ENCODE measurements at places on chromosomes 12 and 14. TPM values are rescaled to one million over a fixed set of nuclear protein-coding genes. Genes with fewer than 3 reads are reported as not detected.

DNA sequence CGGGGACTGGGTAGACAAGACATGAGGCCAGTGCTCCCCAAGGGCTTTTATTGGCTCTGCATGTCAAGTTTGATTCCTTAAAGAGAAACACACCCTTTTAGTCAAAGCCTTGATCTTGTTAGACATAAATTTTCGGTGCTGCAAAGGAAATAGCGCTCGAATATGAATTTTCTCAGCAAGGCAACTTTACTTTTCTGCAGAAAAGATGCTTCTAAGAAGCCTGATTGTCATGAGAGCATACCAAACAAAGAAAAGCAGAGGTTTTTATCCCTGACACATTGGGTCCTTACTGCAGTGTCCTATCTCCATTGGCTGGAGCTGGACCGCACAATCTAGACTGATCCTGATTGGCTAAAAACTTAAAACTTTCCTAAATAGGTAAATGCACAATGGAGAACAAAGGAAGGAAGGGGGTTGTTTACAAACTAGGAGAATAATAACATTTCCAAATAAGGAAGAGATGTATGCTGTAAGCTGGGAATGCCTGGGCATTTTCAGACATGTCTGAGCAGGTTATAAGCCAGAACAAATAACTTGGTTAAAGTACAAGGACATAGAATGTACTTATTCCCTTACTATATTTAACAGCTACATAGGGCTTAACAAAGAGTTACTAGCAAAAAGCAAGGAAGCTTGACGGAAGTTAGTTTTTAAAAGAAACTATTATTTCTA, 17.2 kb downstream of the TXNRD1 start:
- no peak for DNase-seq

DNA sequence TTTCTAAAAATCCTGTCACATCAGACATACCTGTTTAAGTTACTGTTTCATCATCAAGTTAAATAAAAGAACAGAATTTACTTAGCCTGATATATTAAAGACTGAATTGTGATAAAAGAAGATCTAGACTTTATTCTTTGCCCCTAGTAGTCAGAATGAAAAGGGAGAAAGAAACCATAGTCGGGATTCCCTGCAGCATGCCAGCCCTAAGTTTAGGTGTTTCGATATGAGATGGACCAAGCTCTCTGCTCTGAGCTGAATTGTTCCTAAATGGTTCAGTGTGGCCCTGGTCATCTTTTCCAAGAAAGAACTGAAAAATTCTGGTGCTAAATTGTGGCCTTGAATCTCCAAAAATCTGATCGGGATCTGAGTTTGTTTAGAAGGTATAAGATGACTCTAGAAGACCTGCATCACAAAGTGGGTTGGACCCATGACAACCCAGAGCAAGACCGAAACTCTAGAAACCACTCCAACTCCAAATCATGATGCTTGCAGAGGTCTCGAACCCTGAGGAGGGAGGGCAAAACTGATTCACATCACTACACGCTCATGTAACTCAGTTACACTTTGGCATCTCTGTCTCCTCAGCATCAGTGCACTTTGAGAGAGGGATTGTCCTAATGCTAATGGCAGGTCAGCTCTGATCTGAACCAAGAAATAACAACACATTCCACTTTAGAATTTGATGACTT, 15.7 kb downstream of the PTGER2 start:
- DNase-seq = no peak

GRCh38 chr14:99148131-99148530, 123.9 kb downstream of the BCL11B start:
- DNase-seq = no peak

GRCh38 chr14:63940387-63940786, 87.6 kb downstream of the SYNE2 start:
- no peak for DNase-seq

GRCh38 chr14:100532906-100533655, 54.1 kb downstream of the BEGAIN start:
- DNase-seq = peak; percentile 58

DNA sequence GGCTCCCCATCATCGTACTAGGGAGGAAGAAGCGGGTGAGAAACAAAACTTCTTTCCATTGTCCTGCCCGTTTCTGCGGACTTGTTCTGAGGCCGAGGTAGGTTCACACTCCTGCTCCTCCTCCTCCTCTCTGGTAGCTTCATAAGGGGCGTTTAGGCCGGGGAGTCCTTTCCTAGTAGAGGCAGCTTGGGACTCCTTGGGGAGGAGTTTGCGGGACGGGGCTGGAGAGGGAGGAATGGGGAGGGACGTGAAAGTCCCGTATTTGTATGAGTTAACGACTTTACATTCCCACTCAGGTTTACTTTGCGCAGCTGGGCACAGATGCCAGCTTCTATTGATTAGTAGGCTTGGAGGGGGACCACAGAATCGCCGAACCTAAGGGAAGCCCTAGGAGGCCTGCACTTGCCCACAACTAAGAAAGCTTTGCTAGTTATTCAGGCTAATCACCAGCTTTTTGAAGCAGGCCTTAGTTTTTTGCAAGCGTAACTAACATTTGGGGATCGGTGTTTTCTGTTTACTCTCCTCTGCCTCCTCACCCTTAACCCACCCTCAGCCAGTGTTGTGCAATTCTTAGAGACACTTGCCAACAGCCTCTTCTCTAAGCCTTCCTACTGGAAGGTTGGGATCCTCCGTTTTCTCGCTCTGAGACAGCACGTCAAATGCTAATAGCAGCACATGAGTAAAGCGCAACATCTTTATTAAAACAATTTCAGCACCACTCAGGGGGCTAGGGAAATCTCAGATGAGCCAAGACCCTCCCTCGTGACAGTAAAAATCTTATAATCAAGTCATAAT, 499 bp downstream of the RNASE4 start:
- DNase-seq = peak; percentile 69

The CCNB1IP1 gene
- total RNA-seq = 38.6 TPM

Data from fibroblast of the aortic adventitia (primary cell).